Stimulated activated CD8-positive, alpha-beta memory T cell treated with anti-CD3 and anti-CD28 coated beads, Interleukin-15, amount 100 ng/mL, for 48 hours (primary cell): ENCODE measurements at places on chromosomes 3 and 15.

GRCh38 chr15:55221090-55222011, 24.6 kb upstream of the RSL24D1 start:
- peak; percentile 43 for DNase-seq

DNA sequence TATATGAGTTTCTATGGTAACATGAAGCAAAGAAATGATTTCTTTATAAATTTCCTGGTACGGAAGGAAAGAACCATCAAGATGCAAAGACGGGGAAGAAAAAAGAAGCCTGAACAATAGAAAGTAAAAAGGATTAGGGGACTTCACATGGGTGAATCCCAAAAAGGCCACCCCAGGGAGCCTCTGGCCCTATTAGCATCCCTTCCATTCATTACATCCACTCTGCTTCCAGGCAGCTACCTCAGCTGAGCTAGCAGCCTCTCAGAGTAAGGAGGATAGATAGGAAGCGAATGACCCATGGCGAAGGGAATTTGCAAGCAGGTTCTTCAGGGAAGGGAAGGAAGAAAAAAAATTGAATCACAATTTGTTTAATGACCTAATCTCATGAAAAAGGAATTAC, 81.6 kb downstream of the GABRB3 start:
- DNase-seq = no peak

DNA sequence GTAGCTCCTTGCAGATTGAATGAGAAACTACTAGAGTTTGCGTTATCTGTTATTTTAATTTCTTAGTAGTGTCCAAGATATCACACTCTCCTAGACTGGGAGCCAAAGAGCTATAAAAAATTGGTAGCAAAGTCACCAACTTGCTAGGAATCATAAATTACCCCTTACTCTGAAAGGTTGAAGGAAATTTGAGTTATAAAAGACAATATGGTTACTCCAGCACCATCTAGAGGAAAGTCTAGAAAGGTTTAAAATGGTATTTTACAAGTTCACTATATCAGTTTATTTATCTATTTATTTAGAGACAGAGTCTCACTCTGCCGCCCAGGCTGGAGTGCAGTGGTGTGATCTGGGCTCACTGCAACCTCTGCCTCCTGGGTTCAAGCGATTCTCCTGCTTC, 121.6 kb downstream of the RBPMS2 start:
- no peak for DNase-seq

- no peak for DNase-seq
Observed at GRCh38 chr3:172739462-172739861, 11.1 kb upstream of the ECT2 start.

DNA sequence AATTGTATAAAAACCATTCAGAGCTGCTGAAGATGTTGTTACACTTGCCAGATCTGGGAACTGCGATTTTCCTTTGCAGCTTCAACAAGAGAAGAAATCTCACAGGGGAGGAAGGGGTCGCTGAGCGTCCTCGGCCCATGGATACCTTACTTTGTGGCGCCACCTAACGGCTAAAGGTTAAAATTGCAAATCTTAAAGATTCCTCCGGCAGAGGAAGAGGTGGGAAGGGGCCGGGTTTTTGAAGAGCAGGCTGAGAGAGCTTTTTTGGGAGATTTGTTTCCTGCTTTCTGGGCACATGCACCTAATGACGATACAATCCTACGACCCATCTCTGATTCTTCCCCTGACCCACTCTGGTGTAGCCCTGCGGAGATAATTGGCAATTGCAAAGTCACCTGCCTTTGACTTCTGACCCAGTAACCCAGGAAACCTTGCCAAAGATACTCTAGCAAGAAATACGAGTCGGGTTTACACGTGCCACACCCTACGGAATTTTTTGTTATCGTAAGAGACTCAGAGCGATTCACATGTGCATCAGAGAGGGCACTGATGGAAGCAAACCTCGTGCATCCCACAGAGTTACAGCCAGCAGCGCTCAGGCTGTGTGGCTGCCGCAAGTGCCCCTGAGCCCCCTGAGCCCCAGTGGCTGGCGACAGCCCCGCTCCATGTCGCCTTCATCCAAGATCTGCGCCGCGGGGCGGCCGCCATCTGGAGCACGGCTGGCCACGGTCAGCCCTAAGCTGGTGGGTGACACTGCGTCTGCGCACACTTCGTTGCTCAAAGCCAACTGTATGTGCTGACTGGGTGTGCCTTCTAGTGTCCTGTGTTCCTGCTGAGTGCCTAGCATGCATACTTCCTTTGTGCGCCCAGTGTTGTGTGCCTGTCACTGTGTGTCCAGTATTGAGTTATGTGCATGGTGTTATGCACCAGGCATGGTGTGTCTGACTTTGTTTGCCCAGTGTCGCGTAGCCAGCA, 55.2 kb upstream of the CHRNA7 start:
- no peak for DNase-seq

- DNase-seq = no peak
Observed at GRCh38 chr15:82934100-82934880, 18.2 kb downstream of the HOMER2 start.

DNA sequence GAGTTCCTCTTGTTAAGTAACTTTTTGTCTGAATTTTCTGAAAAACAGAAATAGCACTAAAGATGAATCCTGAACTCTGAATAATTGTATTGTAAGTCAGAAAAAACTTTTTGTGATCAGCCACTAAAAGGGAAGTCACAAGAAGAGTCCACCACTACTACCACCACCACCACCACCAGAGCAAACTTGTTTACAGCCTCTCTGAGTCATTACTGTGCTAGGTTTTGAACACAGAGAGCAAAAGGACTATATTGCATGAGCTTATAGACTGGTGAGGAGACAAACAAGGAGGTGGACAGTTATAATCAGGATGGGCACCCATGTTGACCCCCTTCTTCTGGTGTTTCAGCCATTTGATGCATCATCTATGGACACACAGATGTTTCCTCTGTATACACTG, 141.7 kb downstream of the IL5RA start:
- no peak for DNase-seq

GRCh38 chr3:157091083-157091833, 68.7 kb downstream of the CCNL1 start:
- DNase-seq = no peak

DNA sequence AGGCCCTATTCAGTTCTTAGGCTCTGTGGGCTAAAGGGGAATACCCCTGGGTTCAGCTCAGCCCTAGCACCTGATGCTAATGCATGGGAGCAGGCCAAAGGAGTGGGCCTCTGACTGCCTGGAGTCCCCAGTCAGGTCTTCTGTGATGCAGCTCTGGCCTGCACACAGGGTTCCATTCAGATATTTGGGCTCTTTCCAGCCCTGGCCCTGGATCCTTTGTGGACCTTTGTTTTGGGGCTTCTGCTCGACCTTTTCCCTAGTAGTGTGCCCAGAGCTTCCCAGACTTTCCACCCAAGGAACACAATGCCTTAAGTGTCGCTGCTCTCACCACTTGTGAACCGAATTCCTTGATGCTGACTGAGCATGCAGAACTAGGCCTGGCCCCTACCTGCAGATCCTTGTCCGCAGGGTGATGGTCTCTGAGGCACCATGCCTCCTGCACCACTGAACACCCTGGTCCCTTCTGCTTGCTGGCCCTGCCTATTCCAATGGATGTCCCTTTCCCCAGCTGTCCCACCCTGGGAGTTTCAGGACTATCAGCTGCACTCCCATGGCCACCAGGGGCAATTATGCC, 5.1 kb downstream of the SEC13 start:
- DNase-seq = no peak

DNA sequence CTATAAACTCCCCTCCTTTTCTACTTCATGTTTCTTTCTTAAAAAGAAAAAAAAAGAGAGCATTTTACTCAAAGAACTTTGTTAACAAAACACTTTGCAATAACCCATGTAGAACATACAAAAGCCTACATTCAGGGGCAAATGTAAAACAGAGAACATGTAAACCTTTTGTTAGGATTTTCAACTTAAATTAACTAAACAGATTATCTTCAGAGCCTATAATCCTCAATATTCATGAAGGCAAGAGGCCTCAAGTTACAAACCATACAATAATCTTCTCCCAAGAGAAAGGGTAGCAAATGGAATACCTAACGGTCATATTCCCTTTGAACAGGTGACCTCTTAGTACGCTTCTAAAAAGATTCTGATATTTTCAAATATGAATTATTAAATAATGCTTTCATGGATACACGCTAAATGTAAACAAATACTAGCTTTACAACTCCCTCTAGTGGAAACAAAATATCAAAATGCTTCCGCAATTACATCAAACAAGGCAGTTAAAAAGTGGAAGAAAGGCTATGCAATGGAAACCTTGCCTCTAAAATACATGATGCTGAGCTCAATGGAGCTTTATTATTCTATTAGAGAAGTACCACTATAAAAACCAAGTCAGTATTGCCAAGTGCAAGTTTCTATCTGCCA, 9.9 kb downstream of the CEP152 start:
- DNase-seq = no peak

DNA sequence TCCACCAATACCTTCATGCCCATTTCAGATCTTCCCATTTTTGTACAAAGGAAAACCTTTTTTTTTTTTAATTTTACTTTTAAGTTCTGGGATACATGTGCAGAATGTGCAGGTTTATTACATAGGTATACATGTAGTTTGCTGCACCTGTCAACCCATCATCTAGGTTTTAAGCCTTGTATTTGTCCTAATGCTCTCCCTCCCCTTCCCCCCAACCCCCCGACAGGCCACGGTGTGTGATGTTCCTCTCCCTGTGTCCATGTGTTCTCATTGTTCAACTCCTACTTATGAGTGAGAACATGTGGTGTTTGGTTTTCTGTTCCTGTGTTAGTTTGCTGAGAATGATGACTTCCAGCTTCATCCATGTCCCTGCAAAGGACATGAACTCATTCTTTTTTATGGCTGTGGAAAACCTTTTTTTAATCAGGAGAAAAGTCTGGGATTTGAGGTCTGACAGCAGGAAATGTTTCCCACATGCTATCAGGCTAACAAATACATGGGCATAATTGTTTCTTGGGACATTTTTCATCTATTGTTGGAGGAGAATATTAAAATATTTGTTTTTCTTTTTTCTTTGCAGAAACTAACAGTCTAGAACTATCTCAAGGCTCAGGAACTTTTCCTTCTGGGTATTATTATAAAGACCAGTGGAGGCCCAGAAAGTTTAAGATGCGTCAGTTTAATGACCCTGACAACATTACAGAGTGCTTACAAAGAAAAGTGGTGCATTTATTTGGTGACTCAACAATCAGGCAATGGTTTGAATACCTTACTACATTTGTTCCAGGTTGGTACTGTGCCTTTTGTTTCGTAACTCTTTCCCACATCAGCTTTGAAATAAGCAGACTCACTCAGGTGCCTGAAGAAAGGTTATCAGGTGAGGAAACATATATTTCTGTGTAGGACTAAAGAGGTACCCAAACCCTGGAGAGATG, 32.8 kb upstream of the NFKBIZ start:
- no peak for DNase-seq

GRCh38 chr3:152277198-152277597, 8.5 kb downstream of the MBNL1 start:
- no peak for DNase-seq

GRCh38 chr15:79779746-79780145, 117.1 kb downstream of the MTHFS start:
- DNase-seq = peak; percentile 6

DNA sequence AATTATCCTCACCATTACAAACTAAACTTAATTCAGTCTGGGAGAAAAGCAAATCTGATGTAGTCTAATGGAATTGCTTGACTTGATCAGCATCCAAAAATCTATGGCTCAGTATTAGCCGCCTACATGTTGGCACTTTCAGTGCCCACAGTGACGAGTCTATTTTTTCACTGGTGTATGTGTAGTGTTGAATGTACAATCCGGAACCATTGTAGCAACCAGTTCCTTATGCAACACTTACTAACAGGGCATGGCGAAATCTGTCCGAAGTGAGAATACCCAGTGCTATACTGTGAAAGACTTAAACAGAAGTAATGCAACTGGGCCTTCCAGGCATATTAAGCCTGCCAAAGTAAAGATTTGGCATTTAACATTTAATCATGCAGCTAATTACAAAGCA, 18.6 kb downstream of the LRRN1 start:
- DNase-seq = no peak

DNA sequence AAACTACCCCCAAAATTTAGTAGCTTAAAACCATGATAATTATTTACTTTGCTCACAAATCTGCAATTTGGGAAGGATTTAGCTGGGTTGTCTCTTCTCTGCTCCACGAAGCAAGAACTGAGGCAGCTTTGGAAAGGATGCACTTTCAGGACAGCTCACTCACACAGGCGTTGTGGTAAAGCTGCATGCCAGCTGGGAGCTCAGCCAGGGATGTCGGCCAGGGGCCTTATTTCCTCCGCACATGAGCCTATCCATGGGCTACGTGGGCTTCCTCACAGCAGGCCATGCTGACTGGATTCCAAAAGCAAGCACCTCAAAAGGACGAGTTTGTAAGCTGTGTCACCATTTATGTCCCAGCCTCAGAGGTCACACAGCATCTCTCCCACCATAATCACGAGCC, 301.3 kb upstream of the IGF1R start:
- no peak for DNase-seq

DNA sequence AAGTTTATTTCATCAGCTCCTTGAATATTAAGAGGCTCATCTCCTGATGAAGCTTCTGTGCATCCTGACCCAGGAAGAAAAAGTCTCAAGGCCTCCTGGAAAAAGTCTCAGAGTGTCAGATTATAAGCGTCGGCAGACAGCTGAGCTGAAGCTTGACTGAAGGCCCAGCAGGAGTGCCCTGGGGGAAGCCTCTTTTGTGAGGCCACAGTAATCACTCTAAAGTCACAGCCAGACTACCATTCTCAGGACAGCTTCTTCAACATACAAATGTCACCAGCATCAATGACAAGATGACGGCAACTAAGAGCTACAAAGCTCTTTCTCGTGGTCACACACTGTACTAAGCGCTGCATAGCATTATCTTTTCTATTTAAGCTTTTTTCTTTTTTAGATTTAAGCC, 72.7 kb upstream of the LRRN1 start:
- DNase-seq = no peak

DNA sequence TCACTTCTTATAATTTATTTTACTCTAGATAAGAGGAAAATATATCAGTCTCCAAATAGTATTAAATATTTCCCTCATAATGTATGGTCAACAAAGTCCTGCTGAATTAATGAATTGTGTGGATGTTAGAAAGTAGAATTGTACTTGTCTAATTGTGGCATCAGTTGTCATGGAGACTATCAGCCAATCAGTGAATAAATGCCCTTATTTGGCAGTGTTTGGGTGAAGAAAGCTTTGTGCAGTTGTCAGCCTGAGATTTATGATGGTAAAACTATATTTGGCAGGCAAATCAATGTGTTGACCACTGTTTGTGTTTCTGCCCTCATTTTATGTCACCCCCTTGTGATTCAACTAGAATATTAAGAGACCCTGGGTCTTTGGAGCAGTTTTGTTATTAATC, 293.6 kb upstream of the MDFIC2 start:
- DNase-seq = no peak

DNA sequence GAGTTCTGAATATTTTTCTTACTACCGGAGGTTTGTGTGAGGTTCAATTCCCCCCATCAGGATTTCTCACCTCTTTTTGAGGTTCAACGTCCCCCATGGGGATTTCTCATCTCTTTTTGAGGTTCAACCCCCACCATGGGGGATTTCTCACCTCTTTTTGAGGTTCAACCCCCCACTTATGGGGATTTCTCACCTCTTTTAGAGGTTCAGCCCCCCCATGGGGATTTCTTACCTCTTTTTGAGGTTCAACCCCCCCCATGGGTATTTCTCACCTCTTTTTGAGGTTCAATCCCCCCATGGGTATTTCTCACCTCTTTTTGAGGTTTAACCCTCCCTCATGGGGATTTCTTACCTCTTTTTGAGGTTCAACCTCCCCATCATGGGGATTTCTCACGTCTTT, 26.3 kb downstream of the NDUFB4 start:
- no peak for DNase-seq

GRCh38 chr15:66854012-66854965, 152.3 kb downstream of the SMAD6 start:
- DNase-seq = no peak
